ENCODE measurements at places on chromosomes 11 and 22. TPM values are rescaled to one million over a fixed set of nuclear protein-coding genes. Genes with fewer than 3 reads are reported as not detected.
A peak's percentile ranks its signal among the peaks of the same experiment; 100 is the strongest.

The UBXN1 gene
- 133 TPM for total RNA-seq

DNA sequence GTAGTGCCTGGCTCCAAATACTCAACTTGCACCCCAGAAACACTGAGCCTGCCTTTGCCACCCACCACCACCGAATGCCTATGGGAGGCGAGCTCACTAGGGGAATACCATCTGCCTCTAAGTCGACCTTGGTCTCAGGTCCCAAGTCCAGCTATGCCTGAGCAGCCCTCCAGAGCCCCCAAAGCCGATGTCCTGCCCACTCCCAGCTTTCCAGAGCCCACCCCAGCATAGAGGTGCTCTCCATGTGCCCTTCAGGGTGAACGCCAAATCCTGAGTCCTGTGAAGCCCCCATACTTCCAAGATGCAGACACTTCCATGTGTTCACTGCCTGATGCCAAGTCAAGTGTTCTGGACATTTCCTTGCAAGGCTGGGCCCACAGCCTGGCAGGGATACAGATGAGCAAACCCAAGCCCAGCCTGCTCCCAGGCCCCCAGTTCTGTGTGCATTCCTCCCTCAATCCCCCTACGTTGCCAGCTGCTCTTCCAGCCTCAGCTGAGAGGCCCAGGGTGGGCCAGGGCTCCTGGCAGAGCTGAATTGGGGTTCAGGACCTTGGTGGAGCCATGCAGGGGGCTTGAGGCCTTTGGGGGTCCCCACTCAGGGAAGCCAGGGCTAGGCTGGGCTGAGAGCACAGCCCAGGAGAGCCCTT, 2.6 kb upstream of the KMT5B start:
- DNase-seq = no peak

GRCh38 chr11:46308631-46309419, 31.4 kb downstream of the CREB3L1 start:
- peak; percentile 69 for DNase-seq

DNA sequence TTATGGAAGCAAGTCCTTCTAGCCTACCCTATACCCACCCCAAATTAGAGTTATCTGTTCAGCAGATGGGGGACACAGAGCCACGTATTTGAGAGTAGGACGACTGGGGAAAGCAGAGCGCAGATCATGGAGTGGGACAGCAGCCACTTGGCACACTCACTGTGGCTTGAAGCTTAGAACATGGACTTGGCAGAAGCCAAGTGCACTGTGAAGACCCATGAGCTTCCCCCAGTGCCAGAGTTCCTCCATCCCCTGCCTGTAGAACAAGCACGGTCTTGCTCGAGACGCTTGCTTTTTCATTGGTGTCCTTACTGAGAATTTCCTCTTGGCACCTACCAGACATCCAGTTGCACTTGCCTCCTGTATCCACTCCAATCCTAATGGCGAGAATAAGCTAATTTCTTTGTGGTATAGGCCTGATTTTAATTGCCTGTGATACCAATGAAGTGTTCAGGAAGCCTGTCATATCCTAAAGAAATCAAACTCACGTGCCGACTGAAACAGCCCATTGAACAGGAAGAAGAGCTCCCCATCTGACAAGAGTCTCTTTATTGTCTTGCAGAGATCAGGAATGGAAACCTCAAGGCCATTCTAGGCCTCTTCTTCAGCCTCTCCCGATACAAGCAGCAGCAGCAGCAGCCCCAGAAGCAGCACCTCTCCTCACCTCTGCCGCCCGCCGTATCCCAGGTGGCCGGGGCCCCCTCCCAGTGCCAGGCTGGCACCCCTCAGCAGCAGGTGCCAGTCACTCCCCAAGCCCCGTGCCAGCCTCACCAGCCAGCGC, 166.9 kb downstream of the NAV2 start:
- no peak for DNase-seq

DNA sequence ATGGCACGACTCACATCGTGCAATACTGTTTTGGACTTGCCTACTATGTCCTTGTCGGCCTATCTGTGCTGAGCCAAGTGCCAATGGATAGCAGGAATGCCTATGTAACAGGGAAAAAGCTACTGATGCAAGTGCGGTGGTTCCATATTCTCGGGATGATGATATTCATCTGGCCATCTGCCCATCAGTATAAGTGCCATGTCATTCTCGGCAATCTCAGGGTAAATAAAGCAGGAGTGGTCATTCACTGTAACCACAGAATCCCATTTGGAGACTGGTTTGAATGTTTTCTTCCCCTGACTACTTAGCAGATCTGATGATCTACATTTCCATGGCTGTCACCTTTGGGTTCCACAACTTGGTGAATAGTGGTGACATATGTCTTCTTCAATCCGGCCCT, 20.1 kb downstream of the OOSP3 start:
- no peak for DNase-seq

- peak; percentile 28 for DNase-seq
Measured at GRCh38 chr11:12088047-12088481, 22.3 kb upstream of the MICAL2 start.

GRCh38 chr22:32055069-32055468, 12.0 kb downstream of the SLC5A1 start:
- no peak for DNase-seq

Data from myocyte (in vitro differentiated cells).